ENCODE measurements at places on chromosomes 3 and 15.

DNA sequence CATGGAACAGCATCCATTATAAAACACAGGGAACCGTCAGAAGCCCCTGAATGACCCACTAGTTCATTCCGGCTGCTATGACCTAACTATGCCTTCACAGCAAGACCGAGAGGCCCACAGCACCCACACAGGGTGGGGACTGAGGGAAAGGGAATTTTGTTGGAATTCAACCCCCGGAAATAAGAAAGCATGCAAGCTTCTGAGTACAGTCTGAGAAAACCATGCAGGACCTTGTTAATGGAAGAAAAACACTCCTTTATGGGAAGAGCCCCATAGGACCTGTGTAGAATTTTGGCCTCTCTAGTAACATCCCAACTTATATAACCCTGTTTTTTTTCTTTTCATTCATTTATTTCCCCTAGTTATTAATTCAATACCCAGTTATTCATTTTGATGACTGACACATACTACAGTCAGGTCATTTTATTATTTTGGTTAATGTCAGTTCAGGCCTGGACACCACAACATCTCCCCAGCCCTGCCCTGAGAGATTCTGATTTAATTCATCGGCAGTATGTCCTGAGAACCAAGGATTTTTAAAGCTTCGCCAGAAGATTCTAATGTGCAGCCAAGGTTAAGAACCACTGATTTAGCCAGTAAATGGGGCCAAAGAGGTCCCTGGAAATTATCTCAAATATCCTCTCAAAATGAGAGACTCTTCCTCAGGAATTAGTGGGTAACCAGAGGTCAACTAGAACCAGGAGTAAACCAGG lies 231.6 kb upstream of the GOLGA6L4 start:
- no peak for DNase-seq

GRCh38 chr15:99565049-99565298 lies 810 bp upstream of the MEF2A start:
- no peak for DNase-seq

DNA sequence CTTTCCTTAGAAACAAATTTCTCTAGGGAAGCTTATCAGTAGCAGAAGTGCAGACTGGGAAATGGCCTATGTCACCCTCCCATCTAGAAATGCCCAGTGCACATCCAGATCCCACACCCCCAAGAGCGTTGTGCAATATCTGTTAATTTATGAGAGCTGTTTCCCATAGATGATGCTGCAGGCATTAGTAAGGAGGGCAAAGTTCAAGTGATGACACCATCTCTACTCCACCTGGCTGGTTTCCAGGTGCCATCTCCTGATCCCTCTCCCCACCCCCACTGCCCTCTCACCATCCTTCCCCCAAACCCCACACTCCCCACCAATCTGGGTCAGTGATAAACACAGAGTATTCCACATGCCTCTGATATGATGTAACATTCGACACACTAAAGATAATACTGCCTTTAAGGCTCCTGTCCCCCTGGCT lies 39.4 kb downstream of the AGTR1 start:
- no peak for DNase-seq

DNA sequence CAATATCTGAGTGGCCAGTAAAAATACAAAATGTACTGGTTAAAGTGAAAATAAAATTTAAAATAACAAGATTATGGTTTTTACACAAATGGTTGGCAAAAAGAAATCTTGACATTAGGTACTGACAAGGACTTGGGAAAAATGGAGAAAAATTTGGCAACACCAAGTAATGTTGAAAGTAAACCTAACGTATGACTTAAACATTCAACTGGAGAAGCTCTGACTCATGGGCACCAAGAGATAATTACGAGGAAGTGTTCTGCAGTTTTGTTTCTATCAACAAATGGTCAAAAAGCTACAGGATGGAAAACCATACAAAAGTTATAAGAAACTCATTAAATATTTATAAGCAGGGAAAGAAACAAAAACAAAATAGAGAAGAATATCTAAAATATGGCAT lies 177.7 kb downstream of the ZNF385D start:
- DNase-seq, result no peak

DNA sequence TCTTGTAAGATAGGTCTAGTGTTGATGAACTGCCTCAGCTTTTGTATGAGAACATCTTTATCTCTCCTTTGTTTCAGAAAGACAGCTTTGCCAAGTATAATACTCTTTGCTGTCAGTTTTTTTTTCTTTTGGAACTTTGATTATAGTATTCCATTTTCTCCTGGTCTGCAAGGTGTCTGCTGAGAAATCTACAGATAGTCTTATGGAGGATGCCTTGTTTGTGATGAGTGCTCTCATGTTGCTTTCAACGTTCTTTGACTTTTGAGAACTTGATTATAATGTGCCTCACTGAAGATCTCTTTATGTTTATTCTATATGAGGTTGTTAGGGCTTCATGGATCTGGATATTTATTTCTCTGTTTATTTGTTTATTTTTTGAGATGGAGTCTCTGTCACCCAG lies 60.3 kb downstream of the DOCK3 start:
- DNase-seq, result no peak

DNA sequence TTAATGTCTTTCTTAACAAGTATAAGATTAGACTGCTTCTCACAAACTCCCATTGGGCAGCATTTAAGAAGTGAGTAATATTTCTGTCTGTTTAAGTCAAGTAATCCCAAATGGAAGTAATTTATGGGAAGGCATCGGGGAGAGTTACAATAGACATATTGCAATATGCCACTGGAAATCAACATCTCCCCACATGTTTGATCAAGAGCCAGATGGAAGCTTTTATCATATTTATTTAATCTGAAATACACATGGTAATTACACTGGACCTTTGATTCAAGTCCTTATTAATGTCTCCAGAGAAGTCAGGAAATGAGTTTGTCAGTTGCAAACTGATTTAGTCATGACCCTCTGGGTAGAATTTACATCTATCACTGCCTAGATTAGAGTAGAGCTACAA lies 943.8 kb downstream of the VGLL3 start:
- DNase-seq, result no peak

GRCh38 chr3:9041626-9042025 lies 78.4 kb upstream of the RAD18 start:
- peak; percentile 2 for DNase-seq

GRCh38 chr3:99678896-99679295 lies 40.5 kb downstream of the COL8A1 start:
- DNase-seq, result no peak

DNA sequence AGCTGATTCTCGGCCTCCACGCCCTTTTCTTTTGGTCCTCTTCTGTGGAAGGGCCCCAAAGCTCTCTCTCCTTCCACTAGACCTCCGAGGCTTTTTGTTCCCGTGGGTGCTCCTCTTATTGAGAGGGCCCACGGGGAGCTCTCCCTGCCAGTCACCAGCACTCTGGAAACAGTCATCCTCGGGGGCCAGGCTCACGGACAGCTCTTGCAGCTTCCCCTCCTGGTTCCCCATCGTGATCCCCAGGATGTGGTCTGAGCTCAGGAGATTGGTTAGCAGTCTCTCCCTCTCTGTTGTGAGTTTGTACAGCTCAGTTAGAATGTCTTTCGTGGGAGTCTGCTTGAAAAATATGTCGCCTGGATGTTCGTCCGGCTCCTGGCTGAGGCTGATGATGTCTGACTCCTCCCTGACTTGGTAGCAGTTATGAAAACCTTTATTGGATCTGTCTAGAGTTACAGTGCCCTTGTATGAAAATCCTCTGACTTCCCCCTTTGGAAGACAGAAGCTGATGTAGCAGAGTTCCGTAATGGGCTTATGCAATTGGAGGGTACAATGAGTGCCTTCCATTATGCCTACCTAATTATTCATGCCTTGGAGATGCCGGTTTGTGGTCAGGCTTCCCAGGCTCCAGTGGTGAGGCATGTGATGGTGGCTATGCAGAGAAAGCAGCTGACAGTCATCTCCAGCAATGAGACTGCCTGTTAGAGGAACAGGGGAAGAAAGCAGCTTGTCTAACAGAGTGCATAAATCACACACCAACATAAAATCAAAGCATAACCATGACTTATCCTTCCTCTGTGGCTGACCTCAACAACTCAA lies 40.0 kb downstream of the FMN1 start:
- DNase-seq, result peak; percentile 98

GRCh38 chr3:195563317-195563716 lies 20.2 kb upstream of the PPP1R2 start:
- DNase-seq, result no peak

DNA sequence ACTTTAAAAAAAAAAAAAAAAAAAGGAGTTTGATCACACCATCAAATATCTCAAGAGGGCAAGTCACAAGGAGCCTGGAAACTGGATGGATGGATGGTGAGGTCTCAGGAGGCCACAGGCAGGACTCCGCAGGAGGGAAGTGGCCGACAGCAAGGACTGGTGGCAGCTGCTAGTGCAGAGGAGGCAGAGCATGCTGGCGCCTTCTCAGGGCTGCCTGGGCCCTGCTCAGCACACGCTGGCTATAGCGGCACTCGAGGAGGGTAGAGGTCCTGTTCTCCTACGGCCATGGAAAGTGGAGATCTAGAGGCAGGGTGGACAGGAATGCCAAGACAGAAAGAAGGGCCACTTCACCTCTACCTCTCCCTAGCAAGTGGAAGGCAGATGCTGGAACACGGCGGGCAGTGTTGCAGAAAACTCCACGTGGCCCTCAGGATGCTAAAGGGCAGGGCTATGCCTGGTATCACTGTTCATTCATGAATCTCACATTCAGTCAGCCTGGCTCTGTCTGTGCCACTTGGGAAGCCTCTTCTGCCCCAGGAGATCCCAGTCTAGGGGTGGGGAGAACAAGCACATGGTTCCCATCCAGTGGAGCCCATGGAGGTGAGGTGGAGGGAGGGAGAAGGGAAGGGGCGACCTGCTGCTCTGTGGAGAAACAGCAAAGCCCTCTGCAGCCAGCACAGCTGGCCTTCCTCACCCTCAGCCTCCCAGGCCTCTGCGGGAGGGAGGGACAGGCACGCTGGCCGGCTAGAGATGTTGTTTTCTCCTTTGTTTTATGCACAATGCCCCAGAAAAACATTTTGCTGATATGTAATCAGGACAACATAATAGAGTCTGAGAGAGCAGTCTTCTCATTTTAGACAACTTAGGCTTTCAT lies 71.0 kb downstream of the OXNAD1 start:
- no peak for DNase-seq

- DNase-seq, result no peak
Observed at GRCh38 chr3:23105048-23105447, 98.1 kb upstream of the UBE2E2 start.

DNA sequence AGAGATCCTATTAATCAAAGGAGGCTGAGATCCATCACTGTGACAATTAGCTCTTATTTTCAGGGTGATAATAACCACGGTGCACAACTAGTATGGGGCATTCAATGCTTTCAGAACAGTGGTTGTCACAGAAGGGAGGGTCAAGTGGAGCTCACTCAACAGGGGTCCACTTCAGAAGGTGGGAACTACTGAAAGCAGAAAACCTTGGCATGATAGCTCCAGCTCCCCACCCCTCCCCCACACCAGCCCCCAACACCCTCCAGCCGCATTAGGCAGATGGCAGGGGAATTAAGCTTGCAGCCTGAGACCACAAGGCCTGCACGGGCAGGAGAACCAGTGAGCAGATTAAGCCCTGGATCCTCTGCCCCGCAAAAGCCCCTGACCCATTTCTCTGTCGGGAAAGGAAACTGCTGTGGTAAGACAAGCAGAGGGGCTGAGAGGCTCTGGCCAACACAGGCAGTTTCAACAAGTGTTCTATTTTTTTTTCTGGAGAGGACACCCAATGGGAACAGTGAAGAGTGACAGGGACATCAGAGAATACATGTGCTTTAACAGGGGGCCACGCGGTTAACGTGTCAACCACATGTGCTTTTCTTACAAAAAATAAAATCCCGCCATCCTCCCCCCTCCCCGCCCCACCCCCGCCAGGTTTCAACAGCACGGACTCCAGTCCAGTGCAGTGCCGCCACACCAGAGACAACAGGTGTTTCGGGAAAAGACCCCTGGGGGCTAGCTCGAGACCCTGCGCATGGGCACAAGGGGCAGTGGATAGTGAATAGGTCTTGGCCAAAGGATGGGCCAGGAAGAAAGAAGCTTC lies 997 bp downstream of the FYCO1 start:
- no peak for DNase-seq

GRCh38 chr3:12556690-12557472 lies at the start of gene MKRN2:
MKRN2 (plus strand) TSS chr3:12557087; CDS start chr3:12557151, 64 bp downstream.
- DNase-seq, result peak; percentile 96

- DNase-seq, result peak; percentile 75
Observed at GRCh38 chr15:78909791-78910228, 35.0 kb downstream of the CTSH start.

DNA sequence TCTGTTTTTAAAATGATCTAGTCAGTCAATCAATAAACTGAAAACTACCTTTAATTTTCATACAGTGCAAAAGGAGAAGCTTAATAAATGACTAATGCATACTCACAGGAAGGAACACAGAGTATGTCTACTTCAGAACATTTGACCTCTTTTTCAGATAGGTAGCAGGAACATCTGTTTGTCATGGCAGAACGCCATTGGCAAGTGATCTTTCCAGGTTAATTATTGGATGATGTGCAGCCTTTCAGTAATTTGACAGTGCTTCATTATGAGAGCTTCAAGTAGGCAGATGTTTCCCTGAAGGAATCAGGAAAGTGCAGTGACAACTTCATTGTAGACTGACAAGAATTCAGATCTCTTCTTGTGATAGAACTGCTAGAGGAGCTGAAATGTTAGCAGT lies 325.0 kb downstream of the OTOL1 start:
- no peak for DNase-seq

DNA sequence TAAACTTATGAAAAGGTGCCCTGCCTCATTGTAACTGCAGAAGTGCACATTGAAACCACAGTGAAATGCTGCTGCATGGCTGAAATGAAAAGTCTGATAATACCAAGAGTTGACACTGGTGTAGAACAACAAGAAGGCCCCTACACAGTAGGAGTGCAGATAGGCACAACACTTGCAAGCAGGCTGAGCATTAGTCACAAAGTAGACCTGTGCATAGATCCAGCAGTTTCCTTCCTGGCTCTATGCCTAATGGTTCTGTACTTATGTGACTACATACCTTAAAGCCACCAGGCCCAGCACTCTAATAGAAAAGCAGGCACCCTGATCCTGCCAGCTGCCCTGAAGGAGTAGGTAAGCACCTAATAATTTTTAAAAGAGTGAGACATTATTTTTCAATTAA lies 41.8 kb downstream of the PRR23E start:
- DNase-seq, result no peak

- no peak for DNase-seq
Observed at GRCh38 chr3:155676252-155676981, 68.5 kb downstream of the PLCH1 start.

DNA sequence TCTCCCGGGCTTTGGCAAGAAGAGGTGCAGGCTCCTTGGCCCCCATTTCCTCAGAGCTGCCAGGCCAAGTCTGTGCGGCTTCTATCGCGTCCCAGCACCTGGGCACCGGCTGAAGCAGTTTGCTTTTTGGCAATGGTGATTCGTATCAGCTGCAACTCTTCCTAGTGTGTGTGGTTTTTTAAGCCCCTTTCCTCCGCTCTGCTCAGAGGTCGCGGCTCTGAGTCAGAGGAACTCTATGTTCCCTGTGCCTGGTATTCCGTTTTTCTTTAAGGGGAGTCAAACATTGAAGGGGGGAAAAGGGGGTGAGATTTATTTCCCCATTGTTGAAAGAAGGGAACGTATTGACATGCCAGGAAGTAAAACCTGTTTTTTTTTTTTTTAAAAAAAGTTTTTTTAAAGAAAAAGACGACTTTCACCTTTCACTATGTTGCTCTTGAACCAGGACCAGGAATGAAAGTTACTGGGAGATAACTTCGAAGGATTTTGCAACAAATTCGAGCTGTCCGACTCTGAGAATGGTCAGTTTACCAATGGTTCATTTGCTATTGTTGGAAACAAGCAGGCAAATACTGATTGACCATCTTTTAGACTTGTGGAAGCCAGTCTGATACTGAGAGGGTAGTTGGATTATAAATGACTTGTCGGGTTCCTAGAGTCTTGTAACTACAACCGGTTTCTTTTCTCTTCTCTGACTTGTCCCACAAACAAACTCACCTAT lies 1.1 kb downstream of the ARMC8 start:
- no peak for DNase-seq
